Suprapubic skin (tissue), 4 donors: ENCODE measurements at places on chromosomes 1 and 21. TPM values are rescaled to one million over a fixed set of nuclear protein-coding genes. Genes with fewer than 3 reads are reported as not detected.

The NBPF10 gene
- 1.8 TPM for total RNA-seq

The CDK18 gene
- 3.2 TPM for total RNA-seq

The UBASH3A gene
- total RNA-seq, result 0.47 TPM

The CACHD1 gene
- 12.8 TPM for total RNA-seq

The KIAA1614 gene
- 6.5 TPM for total RNA-seq

The OVAAL gene
- not detected for total RNA-seq

The CFH gene
- 12.8 TPM for total RNA-seq

The CATSPERE gene
- 1.4 TPM for total RNA-seq

The RNF115 gene
- total RNA-seq, result 10.0 TPM

The SYT2 gene
- total RNA-seq, result not detected

The PADI2 gene
- 21.4 TPM for total RNA-seq

DNA sequence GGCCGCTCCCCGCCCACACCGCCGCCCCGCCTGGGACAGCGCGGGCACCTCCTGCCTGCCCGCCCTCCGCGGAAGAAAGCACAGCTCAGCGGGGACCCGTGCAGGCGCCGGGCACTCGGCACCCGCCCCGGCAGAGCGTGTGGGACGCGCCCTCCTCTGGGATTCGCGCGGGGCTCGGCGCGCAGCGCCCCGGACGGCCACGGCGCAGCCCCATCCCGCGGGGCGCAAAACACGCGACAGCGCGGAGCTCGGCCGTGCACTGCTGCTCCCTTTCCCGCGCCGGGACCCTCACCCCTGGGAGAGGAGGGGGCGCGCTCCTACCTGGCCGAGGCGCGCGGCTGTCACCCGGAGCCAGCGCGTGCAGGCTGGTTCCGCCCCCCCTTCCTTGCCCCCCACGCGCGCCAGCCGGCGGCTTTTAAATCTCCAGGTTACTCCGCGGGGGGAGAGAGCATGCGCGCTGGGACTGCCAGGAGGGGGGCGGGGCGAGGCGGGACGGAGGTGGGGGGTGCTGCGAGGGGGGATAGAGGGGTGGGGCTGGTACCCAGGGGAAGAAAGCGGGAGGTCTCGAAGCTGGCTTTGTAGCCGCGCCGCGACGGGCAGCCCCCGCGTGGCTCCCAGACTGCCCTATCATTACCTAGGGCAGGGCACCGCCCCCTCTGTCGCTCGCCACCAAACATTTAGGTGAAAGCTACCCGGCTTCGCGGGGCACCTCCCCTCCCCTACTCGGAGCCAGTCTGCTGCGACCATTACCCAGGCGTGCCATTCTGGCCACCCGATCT lies at the start of gene SLC45A3:
TSS of gene SLC45A3 (minus strand) at position 437 of the 779 bp plus-strand sequence. CDS start 15,853 bp downstream, outside the sequence.
- no peak for DNase-seq

DNA sequence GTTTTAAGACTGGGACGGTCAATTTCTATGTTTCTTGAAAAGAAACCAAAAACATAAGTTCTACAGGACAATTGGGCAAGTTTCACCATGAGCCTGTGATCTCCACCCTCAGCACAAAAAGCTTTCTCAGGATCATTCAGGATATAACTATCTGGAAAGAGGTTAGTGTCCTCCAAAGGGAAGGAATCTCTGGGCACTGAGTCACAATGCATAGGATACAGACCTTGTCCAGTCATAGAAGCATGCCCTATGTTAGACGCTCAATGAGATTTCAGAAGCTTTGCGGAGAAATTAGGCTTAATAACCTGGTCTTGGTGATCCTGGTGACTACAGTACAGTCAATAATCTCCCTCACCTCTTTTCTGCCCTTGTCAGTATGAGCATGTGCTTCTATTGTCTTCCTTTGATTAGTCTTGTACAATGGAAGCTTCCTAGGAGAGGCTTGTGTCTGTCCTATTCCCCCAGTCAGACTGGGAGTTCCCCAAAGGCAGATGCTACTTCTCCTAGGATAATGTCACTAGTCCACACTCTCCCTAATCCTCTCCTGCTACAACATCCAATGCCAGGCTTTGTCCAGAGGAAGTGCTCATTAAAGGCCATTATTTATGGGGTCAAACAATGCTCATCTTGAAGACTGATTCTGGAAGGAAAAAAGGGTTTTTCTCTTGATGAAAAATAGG lies 97.4 kb downstream of the KCNH1 start:
- DNase-seq, result no peak

DNA sequence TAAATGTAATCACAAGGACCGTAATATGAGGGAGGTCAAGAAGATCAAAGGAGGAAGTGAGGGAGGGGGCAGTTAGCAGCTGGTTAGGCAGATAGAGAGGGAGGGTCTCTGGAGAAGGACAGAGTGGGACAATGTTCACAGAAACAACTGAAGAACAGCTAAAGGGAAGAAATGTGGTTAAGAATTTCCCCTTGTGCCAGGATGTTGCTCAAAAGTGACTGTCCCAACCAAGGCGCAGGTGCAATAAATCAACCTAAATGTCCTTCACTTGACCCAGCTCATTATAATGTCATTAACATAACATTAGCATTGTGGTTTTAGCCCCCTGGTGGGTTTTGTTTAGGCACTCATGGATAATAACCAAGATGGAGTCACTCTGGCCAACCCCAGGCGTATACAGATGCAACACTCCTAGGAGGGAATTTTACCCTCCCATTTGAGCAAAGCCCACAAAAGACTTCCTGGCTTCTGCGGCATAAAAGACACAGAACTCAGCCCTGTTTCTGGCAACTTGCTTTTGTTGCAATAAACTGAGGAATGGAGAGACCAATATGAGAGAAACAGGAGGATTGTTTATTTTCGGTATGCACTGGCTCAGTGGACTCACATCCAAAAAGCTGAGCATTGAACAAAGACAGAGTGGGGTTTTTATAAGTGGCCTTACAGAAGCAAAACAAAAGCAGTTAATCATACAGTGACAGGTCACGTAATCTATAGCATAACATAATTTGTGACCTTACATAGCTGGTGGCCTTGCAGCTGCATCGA lies 7.3 kb upstream of the CA6 start:
- DNase-seq, result no peak

DNA sequence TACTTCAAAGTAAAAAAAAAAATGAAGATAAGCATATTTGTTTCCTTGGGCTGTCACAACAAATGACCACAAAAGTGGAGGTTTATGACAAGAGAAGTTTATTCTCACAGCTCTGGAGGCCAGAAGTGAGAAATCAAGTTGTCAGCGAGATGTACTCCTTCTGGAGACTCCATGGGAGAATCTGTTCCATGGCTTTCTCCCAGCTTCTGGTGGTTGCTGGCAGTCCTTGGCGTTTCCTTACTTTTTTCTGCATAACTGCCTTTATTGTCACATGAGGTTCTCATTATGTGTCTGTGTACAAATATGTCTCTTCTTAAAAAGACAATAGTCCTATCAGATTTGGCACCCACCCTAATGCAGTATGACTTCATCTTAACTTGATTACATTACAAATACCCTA lies 398.3 kb downstream of the KCNT2 start:
- no peak for DNase-seq

DNA sequence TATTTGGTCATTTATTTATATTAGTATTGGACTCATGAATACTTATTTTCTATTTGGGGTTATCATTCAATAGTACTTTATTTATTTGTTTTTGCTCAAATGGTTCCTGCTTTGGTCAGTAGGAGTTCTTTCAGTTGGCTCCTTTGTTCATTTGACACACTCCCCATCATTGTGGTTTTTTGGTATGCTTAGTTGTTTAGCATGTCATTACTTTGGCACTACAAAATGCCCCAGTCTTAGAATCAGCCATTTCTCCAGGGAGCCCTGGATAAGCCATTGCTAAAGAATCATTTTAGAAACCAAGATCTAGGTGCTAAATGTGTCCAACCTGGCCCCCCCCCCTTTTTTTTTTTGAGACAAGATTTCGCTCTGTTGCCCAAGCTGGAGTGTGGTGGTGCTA lies 61.7 kb upstream of the MRPS6 start:
- no peak for DNase-seq

DNA sequence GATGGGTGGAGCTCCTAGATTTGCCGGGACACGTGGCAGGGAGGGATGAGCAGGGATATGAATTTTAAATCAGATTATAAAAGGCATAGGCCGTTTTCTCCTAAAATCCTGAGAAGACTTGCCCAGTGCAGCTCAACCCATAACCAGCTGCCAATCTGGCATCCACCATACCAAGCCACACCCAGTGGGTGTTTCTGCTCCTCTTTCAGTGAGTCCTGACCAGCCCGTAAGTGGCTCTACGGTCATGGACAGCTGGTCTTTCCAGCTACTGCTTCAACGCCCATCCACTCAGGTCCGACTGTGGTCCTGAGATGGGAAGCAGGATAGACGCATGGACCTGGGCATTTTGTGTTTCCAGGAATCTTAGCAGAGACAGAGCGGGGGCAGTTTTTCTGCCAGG lies 107.2 kb downstream of the LAMC2 start:
- DNase-seq, result no peak

DNA sequence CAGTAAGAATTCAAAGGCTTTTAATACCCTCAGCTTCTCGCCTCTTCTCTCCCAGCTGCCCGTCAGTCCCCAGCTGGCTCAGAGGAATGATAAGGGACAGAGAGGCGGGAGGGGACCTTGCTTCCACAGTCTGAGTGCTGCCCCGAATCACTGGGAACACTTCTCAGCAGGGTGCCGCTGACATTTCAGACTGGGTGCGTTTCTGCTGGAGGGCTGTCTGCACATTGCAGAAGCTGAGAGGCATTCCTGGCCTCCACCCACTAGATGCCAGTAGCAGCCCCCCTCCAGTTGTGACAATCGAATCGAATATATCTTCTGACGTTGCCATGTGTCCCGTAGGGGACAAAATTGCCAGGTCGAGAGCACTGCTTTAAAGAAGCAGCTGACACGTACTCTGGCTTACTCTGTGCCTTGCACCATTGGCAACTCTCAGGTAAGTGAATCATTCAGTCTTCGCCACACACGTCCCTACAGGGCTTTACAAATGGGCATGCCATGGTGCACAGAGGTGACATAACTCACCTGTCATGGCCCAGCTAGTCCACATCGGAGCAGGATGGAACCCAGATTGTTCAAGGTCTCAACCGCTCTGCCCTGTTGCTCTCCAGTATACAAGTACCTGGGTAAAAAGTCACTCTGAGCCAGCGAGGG lies 23.9 kb downstream of the CTNNBIP1 start:
- DNase-seq, result no peak

DNA sequence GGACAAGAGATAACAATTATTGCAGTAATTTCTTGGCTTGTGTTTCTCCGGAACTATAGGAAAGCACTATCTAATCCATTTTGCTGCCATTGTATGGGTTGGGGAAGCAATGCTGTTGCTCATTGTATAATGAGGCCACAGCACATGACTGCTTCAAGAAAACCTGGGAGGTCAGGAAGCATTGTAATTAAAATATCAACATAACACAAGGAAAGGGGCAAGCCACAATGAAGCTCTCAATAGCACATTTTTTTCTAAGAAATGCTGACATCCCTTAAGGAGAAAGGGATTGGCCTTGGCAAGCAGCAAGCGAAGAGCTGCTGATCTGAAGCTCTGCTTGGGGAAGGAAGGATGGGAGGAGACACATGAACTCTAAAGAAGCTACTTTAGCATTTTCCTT lies 44.0 kb downstream of the PLPP3 start:
- DNase-seq, result no peak

GRCh38 chr21:45293220-45293725 lies 5.6 kb upstream of the POFUT2 start:
- peak; percentile 75 for DNase-seq

- no peak for DNase-seq
Observed at GRCh38 chr21:38267136-38267755, 10.5 kb downstream of the KCNJ15 start.

- no peak for DNase-seq
Observed at GRCh38 chr1:232969799-232970198, 19.4 kb downstream of the NTPCR start.

DNA sequence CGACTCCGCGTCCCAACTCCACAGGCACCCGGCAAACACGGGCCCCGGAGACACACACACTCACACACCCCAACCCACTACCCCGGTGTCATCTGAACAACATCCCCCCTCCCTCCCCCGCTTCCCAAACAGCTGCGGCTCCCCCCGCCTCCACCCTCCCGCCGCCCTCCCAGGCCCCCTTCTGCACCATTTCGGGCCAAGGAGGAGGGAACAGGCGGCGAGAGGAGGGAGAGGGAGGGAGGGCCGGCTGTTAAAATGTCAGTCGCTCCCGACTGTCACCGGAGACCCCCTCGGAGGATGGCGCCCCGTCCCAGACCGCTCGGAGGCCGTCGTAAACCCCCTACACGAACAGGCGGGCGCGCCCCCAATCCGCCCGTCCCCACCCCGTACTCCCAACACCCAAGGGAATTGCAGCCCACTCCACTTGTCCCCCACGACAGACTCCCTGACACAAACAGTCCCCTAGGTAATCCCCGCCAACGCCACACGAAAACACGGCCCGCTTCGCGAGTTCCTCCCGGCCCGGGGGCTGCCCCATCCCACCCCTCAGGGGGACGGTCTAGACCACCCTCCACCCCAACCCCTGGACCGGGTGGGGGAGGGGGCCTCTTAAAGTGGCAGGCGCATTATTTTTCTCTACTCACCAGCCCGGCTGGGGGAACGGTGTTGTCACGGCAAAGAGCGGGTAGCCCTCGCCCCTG lies 583 bp downstream of the MEF2D start:
- no peak for DNase-seq

DNA sequence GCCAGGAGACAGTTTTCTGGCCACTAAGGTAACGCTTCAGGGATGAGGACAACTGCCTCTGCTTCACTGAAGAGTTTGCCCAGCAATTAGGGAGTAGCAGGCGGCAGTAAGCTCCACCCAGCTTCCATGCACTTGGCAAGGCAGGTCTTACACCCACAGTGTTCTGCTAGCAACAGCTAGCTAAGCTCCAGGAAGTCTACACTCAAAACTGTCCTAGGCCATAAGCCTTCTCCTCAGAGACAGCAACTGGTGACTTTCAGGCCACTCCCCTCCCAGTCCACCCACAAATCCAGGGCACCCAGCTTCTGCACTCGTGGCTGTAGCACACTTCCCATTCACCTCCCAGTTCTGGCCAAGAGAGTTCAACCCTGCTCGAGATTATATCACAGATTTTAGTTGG lies 47.3 kb downstream of the KMO start:
- DNase-seq, result no peak

GRCh38 chr1:55195521-55196233 lies 19.5 kb downstream of the USP24 start:
- no peak for DNase-seq

DNA sequence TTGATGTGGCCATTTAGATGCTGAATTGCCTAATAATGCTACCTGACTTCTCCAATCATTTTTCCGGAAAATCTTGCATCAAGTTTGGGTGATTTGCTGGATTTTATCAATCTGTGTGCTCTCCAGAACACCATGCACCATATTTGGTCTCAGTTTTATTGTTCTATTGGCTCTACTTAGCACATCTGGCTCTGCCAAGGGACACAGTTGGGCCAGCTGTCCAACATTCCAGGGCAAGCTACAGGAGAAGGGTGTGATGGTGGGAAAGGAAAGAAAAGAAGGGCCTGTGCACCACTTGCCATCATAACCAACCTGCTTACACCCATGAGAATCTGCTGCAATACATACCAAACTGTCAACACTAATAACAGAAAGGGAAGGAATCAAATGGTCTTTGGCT lies 90.2 kb upstream of the NFIA start:
- no peak for DNase-seq

GRCh38 chr21:37348664-37349063 lies 17.9 kb upstream of the DYRK1A start:
- DNase-seq, result no peak

- DNase-seq, result no peak
Observed at GRCh38 chr21:30164796-30165195, 1.8 kb downstream of the CLDN17 start.
